NB4 (cell line): ENCODE measurements at places on chromosomes 13 and 19.
A peak's percentile ranks its signal among the peaks of the same experiment; 100 is the strongest.

GRCh38 chr19:54502518-54503048 lies at the start of gene LAIR2:
TSS of gene LAIR2 (plus strand) at chr19:54502831. CDS start at chr19:54502919, 88 bp downstream.
- DNase-seq = no peak

GRCh38 chr19:9658769-9659168 lies 16.1 kb downstream of the ZNF562 start:
- DNase-seq = no peak

DNA sequence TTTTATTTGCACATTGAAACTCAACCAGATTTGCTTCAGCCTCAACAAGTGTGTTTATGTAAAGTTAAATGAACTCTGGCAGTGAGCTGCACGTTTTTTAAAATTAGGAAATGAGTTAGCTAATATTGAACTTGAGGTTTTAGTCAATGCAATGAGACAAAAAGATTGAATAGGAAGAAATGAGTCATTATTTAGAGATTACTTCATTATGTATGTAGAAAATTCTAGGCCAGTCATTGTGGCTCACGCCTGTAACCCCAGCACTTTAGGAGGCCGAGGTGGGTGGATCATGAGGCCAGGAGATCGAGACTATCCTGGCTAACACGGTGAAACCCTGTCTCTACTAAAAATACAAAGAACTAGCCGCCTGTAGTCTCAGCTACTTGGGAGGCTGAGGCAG lies 22.8 kb upstream of the CD70 start:
- DNase-seq = no peak

DNA sequence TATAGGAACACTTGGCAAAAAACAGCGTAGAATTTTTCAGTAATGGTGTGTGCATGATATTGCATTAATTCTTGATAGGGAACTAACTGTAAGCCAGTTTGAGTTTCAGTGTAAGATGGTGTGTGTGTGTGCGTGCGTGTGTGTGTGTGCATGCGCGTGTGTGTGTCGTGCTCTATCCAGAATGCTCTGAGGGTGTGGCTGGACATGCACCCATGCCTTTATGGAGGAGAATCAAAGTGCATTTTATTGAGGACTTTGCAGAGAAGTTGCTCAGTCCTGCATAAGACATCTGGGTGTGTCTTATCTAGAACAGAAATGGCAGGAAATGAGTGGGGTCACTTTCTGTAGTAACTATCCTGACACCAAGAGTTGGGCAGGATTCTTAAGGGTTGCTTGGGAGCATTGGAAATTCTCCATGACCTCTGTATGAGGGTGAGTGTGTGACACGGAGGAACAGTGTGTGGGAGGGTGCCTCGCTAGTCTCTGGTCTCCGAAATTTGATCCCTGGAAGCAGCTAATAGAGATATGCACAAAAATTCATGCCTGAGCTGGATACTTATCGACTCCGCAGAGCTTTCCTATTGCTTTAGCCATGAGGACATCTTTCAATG lies 252.2 kb downstream of the TSHZ3 start:
- DNase-seq = no peak

DNA sequence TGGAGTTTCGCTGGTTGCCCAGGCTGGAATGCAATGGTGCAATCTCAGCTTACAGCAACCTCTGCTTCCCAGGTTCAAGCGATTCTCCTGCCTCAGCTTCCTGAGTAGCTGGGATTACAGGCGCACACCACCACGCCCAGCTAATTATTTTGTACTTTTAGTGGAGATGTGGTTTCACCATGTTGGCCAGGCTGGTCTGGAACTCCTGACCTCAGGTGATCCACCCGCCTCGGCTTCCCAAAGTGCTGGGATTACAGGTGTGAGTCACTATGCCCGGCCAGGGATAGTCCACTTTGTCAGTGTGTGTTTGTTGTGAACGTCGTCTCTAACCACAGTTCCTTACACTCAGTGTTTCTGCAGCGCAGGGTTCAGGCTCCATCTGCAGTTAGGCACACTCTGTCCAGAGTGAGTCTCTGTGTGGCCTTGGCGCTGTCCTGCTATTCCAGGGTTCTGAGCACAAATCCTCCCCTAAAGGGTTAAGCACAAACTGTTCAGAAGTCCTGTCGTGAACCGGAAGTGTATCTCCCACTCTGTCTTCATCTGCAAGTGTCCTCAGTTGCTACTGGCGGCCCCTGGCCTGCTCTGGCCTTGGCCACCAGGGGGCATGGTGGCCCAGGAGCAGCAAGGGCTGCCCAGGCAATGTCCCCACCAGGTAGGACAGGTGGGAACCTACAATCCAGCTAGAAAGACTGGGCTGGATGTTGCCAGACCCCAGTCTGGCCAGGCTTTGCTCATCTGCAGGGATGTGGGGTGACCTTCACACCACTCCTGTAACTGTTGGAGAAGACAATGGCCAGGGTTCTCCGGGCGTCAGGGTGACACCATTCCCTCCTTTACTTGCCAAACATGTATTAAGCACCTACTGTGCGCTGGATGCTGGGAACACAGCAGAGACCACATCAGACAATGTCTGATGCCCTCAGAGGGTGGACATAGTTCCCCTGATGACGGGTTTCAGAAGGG lies 38.8 kb upstream of the GATAD2A start:
- DNase-seq = peak; percentile 89

GRCh38 chr13:35489050-35489449 lies 12.6 kb upstream of the MAB21L1 start:
- no peak for DNase-seq
